ENCODE measurements at places on chromosomes 13 and 19. TPM values are rescaled to one million over a fixed set of nuclear protein-coding genes. Genes with fewer than 3 reads are reported as not detected.

DNA sequence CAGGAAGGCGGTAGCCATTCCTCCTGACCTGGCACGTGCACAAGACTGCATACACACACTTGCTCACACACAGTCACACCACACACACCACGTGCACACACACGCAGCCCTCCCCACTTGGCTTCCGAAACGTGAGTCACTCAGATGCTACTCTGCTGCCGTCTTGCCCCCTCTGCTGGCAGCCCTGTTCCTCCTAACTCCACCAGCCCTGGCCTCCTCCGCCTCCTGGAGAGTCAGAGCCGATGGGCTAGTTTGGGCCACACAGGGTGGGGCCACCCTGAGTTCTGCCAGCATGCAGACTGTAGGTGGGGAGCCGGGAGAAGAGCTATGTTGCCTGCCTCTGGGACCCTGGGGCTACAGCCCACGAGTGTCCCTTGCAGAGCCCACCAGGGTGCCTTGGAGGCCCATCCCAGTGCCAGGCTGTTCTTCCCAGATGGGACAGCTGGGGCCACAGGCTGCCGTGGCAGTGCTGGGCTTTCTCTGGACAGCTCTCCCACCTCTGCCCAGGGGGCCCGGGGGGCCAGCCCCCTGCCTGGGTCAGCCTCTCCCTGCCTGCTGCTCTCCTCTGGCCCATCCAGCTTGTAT, 12.1 kb downstream of the PIN1 start:
- peak; percentile 90 for ATAC-seq

DNA sequence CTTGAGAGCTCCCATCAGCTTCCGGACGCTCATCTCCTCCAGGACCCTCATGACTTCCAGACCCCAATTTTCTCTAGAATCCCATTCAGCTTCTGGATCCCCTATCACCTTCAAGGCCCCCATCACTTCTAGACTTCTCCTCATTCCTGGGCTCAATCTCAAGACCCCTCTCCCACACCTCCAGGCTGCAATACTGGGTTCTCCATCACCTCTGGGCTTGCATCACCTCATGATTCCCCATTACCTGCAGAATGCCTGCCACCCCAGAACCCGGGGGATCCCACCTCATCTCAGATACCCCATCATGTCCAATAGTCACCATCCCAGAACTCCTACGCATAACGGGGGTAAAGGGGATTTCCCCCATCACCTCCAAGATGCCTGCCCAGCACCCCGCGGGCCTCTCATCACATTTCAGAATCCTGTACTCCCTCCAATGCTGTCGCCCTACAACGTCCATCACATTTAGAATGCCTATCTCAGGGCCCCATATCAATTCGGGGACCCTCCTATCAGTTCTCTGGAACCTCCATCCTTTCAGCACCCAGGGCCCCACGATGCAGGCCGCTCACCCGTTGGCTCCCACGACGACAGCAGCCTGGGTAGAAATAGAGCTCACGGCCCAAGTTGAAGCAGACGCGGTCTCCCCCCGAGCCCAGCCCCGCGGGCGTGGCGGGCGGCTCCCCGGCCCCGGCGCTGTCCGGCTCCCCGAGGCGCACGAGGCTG, 738 bp downstream of the DMWD start:
- ATAC-seq: no peak

The ANKLE1 gene
- total RNA-seq: 0.04 TPM

- ATAC-seq: no peak
These were observed 63.1 kb downstream of the ATP11A start for GRCh38 chr13:112752711-112753541.

- no peak for ATAC-seq
These were observed 1.6 kb downstream of the DACT3 start for GRCh38 chr19:46659151-46660007.

The CYSLTR2 gene
- 0.24 TPM for total RNA-seq

GRCh38 chr19:46021531-46022041, 1.3 kb downstream of the PGLYRP1 start:
- peak; percentile 75 for ATAC-seq

- ATAC-seq: no peak
These were observed 3.2 kb downstream of the ZNF230 start for GRCh38 chr19:44005973-44006372.

The NDFIP2 gene
- 110 TPM for total RNA-seq

The ATP4B gene
- not detected for total RNA-seq
